ENCODE measurements at places on chromosomes 2 and 18.

DNA sequence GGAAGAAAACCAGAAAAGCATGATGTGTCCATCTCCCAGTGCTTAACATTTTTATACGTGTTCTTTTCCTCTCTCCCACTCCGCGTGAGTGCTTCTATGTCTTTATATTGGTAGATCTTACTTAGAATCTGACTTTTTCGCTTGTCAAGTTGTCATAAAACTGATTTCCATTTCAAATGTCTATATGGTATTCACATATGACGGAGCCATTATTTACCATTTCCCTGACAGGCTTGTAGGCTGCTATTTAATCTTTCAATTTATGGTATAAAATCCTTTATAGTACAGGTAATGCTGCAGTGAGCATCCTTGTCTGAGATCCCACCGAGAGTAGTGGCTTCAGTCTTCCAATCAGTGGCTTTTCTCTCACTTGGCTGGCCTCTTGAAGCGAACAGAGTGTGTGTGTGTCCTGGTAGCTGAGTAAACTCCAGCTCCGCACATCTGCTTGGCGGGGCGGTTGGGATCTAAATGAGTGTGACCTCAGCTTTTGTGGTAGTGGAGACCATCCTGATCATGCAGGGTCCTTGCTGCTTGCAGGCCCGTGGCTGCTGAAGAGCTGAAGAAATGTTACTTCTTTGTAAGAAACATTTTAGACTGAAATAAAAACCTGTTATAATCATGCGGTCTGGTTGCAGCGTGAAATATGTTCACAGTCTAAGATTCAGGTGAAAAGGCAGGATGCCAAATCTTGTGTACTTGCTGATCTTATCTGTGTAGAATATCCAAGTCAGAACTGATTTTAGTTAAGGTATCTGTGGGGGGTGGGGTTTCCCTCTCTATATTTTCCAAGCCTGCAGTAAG is 40.2 kb downstream of the INPP4A start:
- DNase-seq = no peak

- DNase-seq = no peak
Observed at GRCh38 chr2:235053651-235054050, 101.8 kb downstream of the SH3BP4 start.

GRCh38 chr18:23384778-23385736 is 68.0 kb upstream of the RIOK3 start:
- DNase-seq = no peak

DNA sequence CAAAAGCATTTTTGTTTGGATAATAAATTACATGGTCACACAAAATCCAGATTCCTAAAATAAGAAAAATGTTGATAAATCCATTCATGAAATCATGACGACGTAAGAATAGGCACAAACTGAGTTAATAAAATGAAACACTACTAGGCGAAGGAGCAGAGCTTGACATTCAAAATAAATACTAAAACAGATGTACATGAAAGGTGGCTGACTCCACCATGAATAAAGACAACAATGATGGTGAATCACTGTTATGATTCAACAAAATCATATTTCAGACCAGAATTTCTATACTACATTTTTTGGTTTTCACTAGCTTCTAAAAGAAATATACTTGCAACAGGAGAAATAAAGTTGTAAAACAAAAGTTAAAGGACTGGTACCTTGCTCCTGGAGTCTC is 122.0 kb upstream of the RNU4ATAC start:
- DNase-seq = no peak

DNA sequence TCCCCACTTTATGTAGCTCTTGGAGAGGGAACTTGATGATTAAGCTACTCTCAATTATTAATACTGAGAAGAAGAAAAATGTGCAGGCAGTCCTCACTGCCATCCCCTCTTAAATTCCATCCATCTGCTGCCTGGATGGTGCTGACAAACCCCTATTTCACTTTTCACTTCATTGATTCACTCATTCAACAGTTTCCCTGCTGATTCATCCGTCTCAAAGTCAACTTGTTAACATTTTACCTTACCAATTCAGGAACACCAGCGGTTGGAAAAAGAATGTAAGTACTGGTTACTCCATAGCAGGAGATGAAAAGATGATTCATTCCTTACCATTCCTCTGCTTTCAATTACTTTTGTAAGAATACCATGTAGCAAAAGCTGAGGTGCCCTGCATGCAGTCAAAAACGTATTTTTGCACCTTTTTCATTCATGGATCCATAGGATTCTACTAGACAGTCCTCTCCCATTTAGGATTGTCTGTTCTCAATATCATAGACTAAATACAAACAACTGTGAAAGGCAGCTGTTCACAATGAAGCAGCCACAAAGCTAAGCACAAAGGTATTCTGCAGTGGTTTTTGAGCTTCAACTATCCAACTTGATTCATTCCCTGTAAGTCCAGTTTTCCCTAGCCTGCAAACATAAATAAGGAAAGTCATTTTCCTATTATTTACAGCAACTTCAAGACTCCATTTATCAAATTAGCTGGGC is 262.0 kb downstream of the MREG start:
- no peak for DNase-seq

GRCh38 chr2:75311993-75312392 is 112.7 kb upstream of the TACR1 start:
- DNase-seq = no peak

- DNase-seq = no peak
Observed at GRCh38 chr2:10720306-10720705, 1.1 kb upstream of the ATP6V1C2 start.

- DNase-seq = no peak
Observed at GRCh38 chr18:3675446-3675845, 225.5 kb downstream of the TGIF1 start.

DNA sequence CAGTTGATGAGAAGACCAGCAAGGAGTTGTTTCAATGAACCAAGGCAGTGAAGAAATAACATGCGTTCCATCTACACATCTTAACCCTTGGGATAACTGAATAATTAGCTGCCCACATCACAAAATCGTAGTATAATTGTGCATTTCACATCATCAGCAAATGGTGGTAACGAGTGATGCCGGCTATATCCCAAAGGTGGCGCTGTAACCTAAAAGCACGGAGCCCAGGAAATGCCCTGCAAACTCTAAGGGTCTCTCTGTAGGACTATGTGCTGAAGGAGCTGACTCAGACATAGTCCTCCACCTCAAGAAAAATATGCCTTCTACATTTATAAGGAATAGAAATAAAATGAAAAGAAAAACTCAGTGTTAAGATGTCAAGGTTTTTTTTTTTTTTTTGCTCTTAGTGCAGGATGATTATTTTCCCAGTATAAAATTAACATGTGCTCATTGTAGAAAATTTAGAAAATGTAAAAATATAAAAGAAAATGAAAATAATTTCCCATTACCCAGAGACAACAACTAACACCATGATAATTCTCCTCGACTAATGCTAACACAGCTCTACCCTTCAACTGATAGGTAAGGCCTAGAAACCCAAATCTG is 23.1 kb upstream of the DSG3 start:
- DNase-seq = no peak

DNA sequence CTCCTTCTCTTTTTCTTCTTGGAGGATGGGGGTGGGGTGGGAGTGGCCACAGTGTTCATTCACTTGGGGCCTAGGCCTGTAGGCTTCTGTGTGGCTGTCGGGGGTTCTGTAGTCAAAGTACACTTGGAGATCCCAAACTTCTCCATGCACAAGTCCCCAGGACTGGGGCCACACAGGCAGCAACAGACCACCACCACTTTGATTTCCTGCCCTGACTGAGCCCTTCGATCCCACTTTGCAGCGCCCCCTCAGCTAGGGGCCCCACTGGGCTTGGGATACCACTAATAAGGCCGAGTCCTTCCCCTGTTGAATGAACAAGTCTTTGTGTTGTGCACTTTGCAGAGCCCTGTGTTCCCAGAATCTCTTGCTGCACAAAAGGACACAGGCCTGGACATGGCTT is 5.5 kb upstream of the TEX51 start:
- DNase-seq = no peak

GRCh38 chr2:48189552-48190228 is 283.4 kb upstream of the FBXO11 start:
- DNase-seq = no peak

DNA sequence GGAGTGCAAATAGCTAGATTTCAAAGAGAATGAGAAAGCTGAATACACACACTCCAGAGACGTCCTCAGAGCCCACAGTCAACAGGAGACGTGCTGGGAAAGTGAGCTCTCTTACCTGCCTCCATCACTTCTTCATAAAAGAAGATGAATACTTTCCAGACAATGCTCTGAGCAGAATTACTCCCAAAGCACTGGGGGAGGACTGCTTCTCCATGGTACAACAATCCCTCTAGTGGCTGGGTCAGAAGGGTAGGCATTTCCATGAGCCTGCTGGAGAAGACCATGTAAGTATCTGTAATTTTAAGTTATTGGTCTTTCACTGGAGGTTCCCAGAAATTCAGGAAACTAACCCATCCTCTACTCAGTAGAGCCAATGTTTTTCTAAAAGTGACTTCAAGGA is 190.3 kb downstream of the RBM43 start:
- peak; percentile 8 for DNase-seq

GRCh38 chr2:46964835-46965560 is 49.4 kb upstream of the MCFD2 start:
- no peak for DNase-seq

- no peak for DNase-seq
Observed at GRCh38 chr2:47645246-47645645, 137.7 kb upstream of the MSH6 start.

GRCh38 chr2:62263076-62263715 is 67.3 kb downstream of the B3GNT2 start:
- no peak for DNase-seq

- no peak for DNase-seq
Observed at GRCh38 chr2:214737188-214737587, 72.3 kb downstream of the BARD1 start.

DNA sequence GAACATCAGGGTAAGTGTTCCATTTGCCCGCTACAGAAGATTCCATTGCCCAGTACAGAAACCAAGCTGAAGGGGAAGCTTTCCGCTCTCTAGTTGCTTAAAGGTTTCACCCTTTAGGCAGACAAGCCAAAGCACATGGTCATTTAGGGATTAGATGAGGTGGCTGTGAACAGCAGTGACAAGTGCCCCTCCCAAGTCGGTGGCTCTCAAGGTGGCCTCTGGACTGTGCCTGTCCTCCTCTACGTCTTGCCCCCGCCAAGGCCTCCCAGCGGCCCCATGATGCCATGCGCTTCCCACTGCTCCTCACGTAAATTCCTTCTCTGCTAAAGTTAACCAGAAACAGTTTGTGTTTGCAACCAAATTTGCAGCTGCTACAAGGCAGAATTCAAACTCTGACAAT is 24.2 kb upstream of the PTPN4 start:
- DNase-seq = no peak

DNA sequence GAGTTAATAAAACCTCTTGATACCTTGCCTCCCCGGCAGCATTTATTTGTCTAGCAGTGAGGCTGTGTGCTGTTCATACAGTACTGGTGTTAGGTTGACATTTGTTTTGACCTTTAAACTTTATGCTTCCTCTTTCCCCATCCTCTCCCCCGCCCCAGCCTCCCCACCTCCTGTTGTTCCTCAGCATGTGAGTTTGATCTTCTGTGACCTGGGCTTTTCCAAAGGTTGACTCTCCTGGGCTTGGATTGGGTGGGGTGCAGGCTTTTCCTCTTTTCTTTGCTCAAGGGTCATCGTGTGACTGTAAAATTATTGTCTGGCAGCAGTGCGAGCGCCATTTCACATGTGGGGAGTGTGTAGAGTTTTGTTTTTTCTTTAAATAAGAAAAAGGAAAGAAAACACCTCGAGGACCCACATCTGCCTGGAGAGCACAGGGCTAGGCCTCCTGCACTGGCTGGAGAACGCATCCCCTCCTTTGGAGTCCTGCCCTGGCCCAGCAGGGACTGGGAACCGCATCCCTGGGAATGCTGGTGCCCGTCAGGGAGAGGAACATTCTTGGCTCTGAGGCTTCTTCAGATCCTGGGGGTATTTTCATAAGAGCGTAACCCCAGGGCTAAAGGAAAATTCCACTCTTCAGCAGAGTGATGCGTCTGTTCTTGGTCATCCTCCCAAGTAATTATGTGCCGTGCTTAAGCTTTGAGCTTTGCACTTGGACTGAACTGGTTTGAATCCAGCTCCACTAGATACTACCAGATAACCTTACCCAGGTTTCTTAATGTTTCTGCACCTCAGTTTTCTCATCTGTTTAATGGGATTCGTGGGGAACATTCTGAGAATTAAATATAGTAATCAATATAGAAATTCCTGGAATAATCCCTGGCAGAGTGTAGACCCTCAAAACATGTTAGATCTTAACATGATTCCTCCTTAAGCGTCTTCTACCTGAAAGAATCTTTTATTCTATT is 91.5 kb downstream of the SETBP1 start:
- DNase-seq = no peak

DNA sequence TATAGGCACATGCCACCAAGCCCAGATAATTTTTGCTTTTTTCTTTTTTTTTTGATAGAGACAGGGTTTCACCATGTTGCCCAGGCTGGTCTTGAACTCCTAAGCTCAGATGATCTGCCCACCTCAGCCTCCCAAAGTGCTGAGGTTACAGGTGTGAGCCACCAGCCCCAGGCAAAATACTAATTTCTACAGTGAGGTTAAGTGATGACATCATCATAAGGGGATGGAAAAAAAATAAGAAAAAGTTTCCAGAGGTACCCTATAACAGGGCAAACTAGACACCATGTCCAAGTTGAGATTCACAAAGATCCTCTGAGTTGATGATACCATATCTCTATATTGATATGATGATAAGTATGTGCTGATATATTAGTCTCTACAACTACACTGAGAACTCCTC is 163.7 kb upstream of the ACVR2A start:
- no peak for DNase-seq

GRCh38 chr2:20622731-20623130 is 28.2 kb downstream of the HS1BP3 start:
- DNase-seq = peak; percentile 70

GRCh38 chr18:41153871-41154270 is 801.2 kb upstream of the PIK3C3 start:
- no peak for DNase-seq

GRCh38 chr2:64644458-64645382 is 9.0 kb downstream of the SERTAD2 start:
- peak; percentile 85 for DNase-seq

- DNase-seq = no peak
Observed at GRCh38 chr18:57982372-57983021, 61.5 kb upstream of the NEDD4L start.

DNA sequence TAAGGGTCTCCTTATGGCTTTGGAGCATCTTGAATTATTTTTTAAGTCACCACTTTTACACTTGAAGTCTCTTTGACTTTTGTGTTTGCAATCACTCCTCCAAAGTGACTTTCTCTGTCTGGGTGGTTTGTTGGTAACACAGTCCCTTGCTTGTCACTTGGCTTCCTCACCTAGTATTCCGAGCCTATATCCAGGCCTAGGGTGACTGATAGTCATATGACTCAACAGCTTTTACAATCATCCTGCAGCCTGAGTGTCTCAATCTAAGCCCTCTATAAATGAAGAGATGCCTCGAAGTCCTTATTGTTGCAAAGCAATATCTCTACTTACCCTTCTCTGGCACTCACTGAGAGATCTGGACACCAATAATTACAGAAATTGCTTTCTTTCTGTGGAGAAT is 53.9 kb upstream of the SETBP1 start:
- DNase-seq = no peak

GRCh38 chr2:177242121-177242987 is 22.2 kb downstream of the NFE2L2 start:
- no peak for DNase-seq

- no peak for DNase-seq
Observed at GRCh38 chr2:47039489-47039870, 115.6 kb downstream of the STPG4 start.

GRCh38 chr2:105239924-105240323 is 1.6 kb upstream of the GPR45 start:
- no peak for DNase-seq

Measured in retina (tissue), 1 donor.